ENCODE measurements at places on chromosomes 16 and 17.

DNA sequence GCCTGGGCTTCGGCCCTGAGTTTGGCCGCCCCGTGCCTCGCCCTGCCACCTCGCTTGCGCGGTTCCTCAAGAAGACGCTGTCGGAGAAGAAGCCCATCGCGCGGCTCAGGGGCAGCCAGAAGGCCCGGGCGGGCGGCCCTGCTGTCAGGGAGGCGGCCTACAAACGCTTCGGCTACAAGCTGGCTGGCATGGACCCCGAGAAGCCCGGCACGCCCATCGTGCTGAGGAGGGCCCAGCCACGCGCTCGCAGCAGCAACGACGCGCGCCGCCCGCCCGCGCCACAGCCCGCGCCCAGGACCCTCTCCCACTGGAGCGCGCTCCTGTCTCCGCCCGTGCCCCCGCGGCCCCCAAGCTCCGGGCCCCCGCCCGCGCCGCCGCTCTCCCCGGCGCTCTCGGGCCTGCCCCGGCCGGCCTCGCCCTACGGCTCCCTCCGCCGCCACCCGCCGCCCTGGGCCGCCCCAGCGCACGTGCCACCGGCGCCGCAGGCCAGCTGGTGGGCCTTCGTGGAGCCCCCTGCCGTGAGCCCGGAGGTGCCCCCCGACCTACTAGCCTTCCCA lies 12.0 kb downstream of the MYO15A start:
- no peak for DNase-seq

DNA sequence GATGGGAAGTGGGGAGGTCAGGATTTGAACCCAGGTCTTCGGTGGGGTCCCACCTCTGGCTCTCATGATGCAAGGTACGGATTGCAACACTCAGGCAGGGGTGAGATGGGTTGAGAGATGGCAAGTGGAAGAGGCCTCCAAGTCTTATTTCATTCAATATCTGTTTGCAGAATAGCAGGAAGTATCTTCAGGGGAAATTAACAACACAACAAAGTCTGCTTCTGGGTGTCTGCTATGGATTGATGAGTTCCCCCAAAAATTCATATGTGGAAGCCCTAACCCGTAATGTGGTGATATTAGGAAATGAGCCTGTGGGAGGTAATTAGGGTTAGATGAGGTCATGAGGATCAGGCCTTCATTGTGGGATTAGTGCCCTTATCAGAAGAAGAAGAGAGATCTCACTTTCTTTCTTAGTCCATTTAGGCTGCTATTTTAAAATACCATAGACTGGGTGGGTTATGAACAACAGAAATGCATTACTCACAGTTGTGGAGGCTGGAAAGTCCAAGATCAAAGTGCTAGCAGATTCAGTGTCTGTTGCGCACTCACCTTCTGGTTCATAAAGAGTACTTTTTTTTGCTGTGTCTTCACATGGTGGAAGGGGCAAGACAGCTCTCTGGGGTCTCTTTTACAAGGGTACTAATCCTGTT lies 4.4 kb upstream of the CD300H start:
- no peak for DNase-seq

GRCh38 chr16:1050516-1050915 lies 22.0 kb upstream of the SSTR5 start:
- DNase-seq = no peak

DNA sequence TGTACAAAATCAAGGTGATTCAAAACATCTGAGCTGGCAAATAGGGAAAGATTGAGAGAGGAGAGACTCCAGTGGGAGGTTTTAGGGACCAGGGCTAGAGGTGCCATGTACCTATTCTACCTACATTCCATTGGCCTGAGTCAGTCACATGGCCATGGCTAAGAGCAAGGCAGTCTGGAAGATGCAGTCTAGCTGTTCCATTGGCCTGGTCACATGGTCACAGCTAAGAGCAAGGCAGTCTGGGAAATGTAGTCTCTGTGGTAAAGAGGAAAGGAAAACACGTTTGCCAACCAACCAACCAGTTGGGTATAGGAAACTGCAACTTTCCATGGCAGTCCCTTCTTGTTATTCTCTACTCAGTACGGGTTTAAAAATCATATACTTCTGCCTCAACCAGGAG lies 369.1 kb downstream of the XYLT1 start:
- no peak for DNase-seq

DNA sequence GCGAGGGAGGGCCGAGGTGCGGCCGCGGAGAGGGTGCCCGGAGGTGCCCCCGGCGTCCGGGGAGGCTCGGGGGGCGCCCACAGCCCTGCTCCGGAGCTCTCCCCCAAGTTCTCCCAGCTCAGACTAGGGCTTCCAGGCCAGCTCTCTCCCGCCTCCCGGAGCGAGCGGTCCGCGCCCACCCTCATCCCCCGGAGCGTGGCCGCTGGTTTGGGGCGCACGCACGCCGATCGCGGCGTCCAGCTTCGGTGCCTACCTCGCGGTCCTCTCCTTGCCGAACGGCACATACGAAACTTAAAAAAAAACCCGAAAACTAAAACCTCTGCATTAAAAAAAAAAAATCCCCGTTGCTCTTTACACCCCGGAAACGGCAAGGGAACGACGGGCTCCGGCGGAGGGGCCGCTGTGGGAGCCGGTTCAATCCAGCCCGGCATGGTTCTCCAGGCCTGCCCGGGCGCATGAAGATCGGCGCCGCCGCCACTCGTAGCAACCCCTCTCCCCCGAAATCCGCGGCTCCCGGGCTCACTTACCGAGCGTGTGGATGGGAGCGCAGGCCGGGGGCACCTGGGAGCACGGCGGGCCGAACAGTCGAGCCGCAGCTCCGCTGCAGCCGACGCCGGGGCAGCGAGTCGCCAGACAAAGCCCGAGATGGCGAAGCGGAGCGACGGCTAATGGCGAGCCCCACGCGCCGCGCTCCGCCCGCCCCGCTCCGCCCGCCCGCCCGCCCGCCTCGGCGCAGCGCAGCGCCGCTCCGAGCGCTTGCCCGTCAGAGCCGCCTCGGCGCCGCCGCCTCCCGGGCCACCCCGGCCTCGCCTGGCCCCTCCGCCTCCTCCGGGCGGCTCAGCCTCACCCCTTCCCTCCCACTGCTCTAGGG lies 973 bp upstream of the UBTF start:
- DNase-seq = peak; percentile 57

DNA sequence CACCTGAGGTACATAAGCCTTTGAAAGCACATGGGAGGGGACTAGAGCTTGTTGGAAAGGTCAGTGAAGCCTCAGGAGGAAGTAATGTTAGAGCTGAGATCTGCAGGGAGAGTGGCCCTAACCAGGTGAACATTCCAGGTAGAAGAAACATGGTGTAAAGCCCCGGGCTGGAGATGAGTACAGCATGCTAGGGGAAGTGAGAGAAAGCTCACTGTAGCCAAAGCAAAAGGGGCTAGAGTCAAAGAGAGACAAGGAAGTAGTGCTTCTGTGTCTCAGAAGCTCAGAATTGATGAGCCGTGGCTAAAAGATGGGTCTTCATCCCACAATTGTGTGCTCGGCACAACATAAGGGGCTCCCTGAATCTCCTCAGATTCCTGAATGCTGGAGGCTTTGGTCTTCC lies 481.8 kb downstream of the XYLT1 start:
- no peak for DNase-seq

- no peak for DNase-seq
These were observed 4.9 kb downstream of the TNRC6A start for GRCh38 chr16:24734382-24734781.

DNA sequence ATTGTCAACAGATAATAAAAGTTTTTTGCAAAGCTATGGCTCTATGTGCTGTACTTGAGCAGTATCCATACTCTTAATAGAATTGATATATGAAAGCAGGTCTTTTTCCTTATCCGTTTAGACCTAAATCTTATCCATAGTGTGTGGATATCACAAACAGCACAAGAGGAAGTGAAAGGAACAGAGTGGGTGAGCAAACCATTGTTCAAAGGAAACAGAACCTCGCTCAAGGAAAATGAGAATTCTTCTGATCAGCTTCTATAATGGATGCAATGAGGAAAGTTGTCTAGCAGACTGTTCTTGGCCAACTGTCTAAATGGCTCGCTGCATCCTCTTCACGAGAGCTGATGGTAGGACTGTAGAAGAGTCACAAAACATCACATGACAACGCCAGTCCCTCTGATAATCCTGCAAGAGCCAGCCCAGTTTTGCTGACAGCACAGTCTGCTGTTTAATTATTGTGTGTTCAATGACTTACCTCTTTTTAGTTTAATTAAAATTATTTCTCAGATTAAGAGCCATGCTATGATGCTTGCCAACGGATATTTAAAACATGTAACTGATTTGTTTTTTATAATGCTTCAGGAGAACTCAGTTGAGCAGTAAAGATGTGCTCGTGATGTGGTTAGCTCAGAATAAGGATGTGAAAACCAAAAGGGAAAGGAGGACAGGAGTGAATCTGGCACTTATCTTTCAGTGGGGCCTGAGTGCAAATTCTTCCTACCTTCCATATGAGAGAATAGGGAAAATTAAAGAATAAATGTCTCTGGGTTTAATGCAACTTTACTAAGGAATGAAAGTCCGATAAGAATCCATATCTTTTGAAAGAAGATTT lies 38.5 kb downstream of the WWOX start:
- no peak for DNase-seq

DNA sequence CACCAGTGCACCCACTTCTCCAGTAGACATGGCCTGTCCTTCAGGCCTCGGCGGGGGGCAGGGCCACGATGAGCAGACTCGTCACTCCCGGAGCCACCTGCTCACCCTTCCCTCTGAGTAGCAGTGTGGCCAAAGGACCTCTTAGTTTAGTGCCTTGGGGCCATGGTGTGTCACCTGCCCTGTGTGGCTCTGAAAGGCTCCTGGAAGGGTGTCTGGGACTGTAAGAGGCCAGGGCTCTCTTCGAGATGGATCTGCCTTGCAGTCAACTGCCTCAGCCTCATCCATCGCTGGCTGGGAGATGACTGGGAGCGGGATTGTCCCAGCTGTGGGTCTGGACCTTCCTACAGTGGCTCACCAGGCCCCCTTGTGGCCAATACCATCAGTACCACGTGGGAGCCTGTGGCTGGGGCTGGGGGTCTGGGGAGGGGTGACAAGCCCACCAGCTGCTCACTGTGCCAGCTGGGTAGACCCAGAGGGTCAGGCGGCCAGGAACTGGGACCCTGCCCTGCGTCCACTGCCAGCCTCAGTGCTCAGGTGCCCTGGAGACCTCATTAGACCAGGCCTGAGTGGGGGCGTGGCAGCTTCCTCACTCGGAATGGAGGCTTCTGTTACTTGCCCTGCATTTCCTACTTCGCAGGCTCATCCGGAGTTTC lies 133.4 kb downstream of the OR1D5 start:
- no peak for DNase-seq

GRCh38 chr16:49704586-49705155 lies 151.2 kb downstream of the ZNF423 start:
- no peak for DNase-seq

DNA sequence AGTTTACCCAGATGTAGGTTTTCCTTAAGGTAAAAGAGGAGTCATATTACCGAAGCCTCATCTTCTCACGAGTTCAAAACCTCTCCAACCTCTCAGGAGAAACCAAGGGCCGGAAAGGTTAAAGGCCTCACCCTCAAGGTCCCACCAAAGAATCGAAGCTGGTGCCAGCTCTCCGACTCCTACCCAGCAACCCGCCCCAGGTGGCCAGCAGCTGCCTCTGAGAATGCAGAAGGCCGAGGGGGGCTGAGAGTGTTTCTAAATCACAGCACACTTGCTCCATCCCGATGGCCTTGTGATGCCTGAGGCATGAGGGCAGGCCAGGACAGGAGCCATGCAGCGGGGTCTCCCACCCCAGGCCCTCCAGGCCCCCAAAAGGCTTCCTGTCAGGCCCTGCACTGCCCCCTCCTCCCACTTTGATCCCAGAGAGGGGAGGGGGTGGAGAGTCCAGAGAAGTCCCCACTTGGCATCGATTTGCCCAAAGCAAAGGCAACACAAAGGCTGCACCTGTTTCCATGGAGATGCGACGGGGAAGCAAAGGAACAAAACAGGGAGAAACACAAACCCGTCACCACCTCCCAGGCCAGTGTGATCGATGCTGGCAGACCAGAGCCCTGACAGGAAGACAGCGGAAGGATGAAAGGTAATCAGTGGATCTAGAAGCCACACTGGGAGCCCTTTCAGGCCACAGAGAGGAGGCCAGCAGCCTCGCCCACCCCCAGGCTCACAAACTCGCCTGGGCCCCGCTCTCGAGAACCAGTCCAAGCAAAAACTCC lies 39.0 kb downstream of the CUEDC1 start:
- no peak for DNase-seq

GRCh38 chr17:76079535-76079955 lies 563 bp downstream of the ZACN start:
- no peak for DNase-seq

- no peak for DNase-seq
These were observed 1.2 kb downstream of the NAGLU start for GRCh38 chr17:42537156-42537805.

DNA sequence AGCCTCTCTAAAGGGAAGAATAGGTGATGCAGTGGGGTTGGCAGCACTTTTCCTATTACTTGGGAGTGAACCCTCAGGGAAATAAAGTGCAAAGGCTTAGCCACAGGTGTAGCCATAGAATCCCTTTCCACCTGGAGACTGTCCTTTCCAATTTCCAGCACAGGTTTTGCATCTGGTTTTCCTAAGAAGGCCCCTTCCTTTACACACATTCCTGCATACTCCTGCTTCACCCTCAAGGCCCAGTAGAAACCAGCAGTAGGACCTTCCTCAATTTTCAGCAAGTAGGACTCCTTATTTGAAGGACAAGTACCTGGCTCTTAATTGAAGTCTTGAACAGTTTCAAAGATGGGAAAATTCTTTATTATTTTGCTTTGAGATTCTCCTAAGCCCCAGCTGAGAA lies 171.8 kb upstream of the TBX2 start:
- no peak for DNase-seq

DNA sequence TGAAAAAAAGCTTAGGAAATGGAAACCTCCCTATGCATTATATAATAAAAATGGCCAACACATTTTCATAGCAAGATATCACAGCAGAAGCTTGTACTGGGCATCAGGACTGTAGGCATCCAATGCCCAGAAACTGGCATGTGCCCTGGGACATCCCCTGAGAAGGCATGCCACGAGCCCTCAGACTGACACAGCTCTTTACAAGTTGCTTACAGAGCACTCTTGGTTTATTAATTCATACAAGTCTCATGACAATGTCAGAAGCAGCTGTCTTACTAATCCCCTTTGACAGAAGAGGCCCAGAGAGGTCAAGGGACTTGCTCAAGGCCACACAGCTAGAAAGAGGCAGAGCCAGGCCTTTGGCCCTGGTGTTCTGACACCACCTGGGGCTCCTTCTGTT lies 5.6 kb upstream of the CCL2 start:
- no peak for DNase-seq

GRCh38 chr16:49834531-49835151 lies 21.3 kb downstream of the ZNF423 start:
- peak; percentile 79 for DNase-seq

DNA sequence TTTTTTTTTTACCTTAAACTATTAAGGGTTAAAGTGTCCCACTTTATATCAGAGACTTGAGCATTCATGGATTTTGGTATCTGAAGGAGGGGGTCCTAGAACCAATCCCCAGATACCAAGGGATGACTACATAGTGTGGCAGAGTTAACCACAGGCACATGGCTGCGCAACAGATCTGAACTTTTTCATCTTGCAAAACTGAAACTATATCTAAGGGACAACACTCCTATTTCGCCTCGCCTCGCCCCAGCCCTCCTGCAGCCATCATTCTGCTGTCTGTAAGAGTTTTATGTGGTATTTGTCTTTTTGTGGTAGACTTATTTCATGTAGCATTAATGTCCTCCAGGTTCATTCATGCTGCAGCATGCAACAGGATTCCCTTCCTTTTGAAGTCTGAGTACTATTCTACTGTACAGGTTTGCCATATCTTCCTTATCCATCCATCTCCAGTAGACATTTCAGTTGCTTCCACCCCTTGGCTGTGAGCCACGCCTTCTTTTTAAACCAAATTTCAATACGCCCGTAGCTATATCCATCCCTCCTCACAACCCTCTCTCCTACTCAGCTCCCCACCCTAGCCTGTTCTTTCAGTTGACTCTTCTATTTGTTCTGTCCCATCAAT lies 53.2 kb downstream of the AMFR start:
- no peak for DNase-seq

- DNase-seq = no peak
These were observed 1.0 kb upstream of the EPN3 start for GRCh38 chr17:50531428-50532025.
